ENCODE measurements at places on chromosomes 4 and X.
A peak's percentile ranks its signal among the peaks of the same experiment; 100 is the strongest.

GRCh38 chrX:36804066-36804465, 204.1 kb upstream of the FAM47C start:
- no peak for DNase-seq

GRCh38 chrX:29687687-29688086, 527.7 kb upstream of the MAGEB2 start:
- no peak for DNase-seq

DNA sequence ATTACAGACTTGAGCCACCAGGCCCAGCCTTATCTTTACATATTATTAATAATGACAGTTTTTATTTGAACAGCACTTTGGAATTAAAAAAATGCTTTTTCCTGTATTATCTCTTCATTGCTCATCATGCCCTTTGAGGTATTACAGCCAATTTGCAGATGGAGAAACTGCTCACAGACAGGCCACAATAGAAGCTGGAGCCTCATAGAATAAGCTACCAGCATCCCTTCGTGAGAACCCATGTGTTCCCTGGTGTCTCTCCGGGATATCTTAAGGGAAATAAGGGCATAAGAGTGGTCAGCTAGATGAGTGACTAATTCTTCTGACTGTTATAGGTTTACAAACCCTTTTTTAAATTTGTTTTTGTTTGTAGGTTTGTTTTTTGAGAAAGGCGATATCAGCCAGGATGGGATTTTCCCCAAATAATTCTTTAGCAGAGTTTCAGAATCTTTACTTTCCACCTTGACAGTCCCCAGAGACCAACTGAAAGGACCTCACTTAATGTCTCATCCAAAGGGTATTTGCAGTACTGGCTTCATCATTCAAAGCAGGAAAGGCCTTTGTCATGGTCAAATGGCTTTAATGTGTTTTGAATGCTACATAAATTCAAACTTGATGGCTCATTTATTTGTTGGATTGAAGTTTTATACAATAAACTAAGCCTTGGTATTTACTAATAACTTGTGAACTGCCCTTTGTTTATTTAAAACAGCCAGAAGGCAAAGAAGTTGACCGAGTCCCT, 48.0 kb upstream of the SOD3 start:
- no peak for DNase-seq

DNA sequence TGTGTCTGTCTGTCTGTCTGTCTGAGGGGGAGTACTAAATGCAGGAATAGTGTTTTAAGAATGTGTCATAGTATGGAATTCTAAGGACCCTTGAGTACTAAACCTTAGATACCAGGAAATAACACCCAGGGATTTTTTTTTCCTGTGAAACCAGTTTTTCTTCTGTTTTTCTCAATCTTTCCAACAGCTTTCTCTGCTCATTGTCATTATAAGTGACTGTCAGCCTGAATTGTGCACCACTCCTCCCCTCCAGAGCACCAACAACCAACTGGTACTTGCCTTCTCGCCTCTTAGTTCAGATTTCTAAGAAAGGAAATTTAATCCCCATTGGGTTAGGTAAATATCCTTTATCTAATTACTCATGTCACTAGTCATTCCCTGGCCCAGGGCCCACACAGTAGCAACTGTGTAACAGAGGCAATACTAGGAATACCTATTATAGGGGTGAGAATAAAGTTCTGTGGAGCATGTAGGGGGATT, 320.6 kb downstream of the ADGRL3 start:
- DNase-seq = no peak

- DNase-seq = no peak
These were observed 105.5 kb upstream of the PSAPL1 start for GRCh38 chr4:7540206-7540605.

DNA sequence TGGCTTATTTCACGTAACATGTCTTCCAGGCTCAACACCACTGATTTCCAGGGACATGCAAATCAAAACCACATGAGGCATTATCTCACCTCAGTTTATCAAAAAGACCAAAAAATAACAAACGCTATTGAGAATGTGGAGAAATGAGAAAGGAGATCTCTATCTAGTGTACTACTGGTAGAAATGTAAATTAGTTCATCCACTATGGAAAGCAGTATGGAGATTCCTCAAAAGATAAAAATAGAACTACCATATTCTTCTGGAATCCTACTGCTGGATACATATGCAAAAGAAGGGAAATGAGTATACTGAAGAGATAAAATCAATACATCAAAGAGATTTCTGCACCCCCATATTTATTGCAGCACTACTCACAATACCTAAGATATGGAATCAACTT, 329.6 kb upstream of the NDST3 start:
- DNase-seq = no peak

DNA sequence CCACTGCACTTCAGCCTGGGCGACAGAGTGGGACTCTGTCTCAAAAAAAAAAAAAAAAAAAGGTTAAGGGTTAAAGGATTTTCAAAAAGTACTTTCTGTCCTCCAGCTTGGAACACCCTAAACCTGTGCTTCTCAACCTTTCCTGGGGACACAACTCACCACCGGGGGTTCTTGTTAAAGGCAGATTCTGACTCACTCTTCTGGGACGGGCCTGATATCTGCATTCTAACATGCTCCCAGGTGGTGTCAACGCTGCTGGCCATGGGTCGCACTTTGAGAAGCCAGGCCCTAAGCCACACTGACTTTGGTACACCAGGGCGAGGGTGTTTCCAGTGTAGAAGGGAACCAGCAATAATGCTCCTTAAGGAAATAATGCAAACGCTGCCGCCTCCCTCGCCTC, 46.1 kb downstream of the AFAP1 start:
- DNase-seq = no peak

DNA sequence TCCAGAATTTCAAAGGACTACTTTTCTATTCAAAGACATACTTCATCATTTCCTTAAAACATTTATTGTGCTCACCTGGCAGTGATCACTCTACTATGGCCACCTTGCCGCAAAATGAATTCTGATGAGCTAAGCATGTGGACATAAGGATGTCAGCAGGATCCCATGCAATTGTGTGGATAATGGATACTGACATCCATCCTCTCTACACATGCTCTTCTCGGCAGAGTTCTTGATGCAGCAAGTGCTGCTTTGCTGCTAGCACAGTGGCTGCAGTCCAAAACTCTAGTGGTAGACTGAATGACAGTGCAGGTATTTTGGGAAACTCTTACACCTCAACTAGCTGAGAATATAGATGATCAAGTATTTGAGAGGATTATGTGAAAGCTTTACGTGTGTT, 168.0 kb downstream of the BANK1 start:
- DNase-seq = no peak

GRCh38 chr4:120555058-120555457, 367.5 kb downstream of the PRDM5 start:
- no peak for DNase-seq

DNA sequence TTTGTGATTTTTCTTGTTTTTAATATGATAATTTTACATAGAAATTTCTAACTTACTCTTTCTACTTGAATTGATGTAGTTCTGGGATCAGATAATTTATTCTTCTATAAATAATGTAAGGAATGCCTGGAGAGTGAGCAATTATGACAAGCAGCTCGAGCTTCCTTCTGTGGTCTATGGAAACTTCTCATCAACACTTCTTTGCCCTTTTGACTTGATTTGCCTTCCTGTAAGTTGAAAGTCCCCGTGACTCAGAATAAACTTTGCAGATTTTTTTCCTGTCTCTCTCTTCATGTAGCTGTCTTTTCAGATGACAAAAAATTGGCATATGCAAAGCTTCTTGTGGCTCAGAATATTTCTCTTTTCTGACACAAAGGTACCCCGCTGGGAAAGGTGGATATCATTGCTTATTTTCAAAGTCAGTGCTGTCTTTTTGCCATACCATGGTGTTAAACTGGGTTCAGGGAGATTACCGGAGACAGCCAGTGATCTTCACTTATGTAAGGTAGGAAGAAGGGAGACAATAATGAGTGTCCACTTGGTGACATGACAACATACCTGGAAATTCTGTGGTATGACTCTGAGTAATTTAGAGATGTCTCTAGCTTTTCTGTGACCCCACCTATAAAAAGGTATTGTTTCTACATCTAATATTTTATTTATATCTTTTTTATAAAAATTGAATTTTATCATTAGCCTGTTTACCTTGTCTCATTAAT, 278.6 kb upstream of the GNPDA2 start:
- no peak for DNase-seq

DNA sequence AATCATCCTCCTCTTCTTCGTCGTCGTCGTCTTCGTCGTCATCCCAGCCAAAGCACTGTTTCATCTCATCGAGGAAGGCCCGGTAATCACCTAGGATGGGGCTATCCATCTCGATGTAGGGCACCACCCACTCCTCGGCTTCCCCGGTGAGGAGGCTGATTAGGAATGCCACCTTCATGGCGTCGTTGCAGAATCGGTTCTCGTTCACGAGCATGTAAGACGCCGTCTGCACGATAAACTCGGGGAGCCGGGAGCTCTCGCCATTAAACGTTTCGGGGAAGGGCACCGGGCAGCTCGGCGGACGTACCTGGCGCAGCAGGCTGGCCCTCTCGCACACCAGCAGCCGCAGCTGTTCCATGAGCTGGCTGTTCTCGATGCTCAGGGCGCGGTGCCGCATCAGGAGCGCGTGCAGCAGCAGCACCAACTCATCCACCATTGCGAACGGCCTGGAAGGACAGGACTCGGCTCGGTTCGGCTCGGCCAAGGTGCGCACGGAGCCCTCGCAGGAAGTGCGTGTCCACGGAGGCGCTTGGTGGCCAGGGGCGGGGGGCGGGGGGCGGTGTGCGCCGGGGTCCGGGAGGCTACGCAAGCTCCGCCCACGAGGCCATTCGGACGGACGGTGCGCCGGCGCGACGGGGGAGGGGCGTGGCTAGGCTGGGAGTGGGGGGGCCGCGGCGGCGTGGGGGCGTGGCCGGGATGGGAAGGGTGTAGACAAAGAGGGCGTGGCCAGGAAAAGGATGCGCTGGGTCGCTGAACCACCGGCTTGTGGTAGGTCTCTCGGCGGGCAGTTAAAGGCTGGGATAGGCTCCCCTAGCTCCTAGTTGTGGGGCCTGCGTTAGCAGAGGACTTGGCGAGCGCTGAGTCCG, at the start of gene LDOC1:
TSS of gene LDOC1 (minus strand) at position 544 of the 866 bp plus-strand sequence. CDS start at position 436, 108 bp downstream.
- peak; percentile 84 for DNase-seq

DNA sequence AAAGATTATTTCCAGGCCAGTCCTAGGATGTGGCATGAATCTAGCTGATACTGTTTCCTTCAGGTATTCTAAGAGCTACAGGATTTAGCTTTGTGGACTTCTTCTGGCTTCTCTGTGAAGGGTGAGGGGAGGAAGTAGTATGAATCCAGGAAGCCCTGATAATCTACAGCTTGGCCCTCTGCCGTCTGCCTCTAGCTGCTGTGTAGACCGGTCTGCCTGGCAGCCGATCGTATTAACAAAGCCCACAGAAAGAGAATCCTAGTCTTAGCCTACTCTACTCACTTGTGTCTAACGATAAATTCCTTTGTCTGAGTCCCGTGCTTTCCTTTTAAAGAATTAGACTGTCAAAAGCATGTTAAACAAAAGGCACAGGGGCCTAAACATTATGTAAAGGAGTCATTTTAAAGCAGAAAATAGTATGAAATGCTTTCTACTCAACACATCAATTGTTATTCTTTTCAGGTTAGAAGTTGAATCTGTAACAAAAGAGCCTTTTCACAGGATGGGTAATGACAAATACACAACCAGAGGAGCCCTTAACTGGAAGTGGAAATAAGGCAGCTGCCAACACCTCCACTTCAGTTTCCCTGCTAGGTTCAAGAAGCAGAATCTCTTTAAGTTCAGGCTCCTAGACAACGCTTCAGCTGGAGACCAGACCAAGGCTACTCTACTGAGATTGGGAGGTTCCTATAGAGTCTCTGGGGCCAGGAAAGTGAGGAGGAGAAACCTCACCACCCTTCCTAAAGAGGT, 48.9 kb upstream of the UCP1 start:
- DNase-seq = peak; percentile 6

GRCh38 chrX:108322234-108322633, 116.0 kb downstream of the COL4A6 start:
- no peak for DNase-seq

GRCh38 chr4:26839534-26839951, 21.1 kb upstream of the STIM2 start:
- no peak for DNase-seq

Data from NCI-H1417 (cell line).